K562 (cell line): ENCODE measurements at places on chromosomes 12 and 14. TPM values are rescaled to one million over a fixed set of nuclear protein-coding genes. Genes with fewer than 3 reads are reported as not detected.
A peak's percentile ranks its signal among the peaks of the same experiment; 100 is the strongest.

- peak; percentile 26 for DNase-seq
Observed at GRCh38 chr14:103679351-103679750, 35.9 kb downstream of the XRCC3 start.

GRCh38 chr14:33699300-33699983 is 251.4 kb downstream of the EGLN3 start:
- DNase-seq, result no peak

GRCh38 chr12:13905794-13906193 is 75.6 kb downstream of the GRIN2B start:
- no peak for DNase-seq

Gene OR11H7
- total RNA-seq, result not detected in 2 replicates

Gene PLEKHD1
- total RNA-seq, result not detected in 2 replicates

Gene LMNTD1
- total RNA-seq, result not detected in 2 replicates

GRCh38 chr12:120234643-120235368 is 30.7 kb downstream of the PXN start:
- DNase-seq, result peak; percentile 76

Gene GPR84
- total RNA-seq, result not detected in 2 replicates

GRCh38 chr14:85038526-85039352 is 491.2 kb upstream of the FLRT2 start:
- DNase-seq, result no peak

Gene NKX2-1
- 0.11 TPM in 1 of 2 replicates, not detected in the other for total RNA-seq

DNA sequence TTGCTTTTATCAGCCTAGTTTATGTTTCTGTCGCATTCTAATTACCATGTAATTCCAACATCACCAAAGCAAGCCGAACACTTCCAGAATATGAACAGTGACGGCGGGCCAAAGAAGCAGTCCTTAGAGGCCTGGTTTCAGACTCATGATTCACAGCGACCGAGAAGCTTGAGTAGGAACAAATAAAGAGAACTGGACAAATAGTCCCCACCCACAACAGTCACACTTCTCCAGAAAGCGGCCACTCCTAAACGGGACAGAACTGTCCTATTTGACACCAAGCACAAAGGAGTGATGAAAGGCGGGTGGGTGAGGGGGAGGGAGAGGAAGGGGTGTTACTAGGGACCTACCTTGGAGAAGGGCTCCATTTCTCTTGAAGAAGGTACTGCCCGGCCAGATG is 136.4 kb downstream of the FOXN3 start:
- DNase-seq, result no peak

GRCh38 chr14:101494826-101495225 is 66.5 kb upstream of the DIO3 start:
- no peak for DNase-seq

- DNase-seq, result no peak
Observed at GRCh38 chr14:53542732-53543131, 389.6 kb upstream of the DDHD1 start.

Gene APOF
- total RNA-seq, result 0.09 TPM in 1 of 2 replicates, not detected in the other

Gene OSGEP
- total RNA-seq, result 31.4 and 39.1 TPM in 2 replicates

DNA sequence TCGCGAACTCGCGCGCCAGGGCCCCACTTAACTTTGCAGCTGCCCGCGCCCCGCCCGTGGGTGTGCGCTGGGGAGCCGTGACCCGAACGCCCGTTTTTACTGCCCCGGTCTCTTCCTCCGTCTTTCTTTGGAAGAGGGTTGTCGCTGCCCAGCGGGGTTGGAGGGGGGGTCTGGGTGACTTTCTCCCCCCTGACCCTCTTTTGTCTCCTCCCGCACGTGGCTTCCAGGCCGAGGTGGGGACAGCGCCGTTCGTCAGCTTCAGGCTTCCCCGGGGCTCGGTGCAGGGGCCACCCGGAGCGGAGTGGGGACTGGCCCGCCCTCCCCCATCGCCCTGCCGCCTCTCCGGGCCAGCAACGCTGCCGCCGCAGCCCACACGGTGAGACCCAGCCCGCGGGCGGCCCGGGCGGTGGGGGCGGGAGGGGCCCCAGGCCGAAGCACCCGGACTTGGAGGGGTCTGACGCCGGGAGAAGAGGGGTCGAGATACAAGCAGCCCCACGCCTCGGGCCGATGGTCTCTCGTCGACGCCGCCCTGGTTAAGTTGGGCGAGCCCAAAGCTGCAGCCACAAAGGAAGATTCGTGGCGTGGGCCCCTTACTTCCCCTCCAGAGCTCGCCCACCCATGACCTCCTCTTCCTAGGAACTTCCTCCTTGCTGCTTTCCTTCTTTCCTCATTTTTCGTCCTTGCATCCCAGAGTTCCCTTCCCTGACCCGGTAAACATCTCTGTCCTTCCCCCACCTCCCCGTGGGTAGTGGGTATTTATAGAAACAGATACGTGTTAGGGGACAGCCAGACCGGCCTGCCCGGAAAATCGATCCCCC is 1.2 kb downstream of the DYRK2 start:
- peak; percentile 49 for DNase-seq

Gene CLEC9A
- not detected in 2 replicates for total RNA-seq

- no peak for DNase-seq
Observed at GRCh38 chr12:97940629-97941028, 478.0 kb downstream of the RMST start.

- no peak for DNase-seq
Observed at GRCh38 chr12:51403681-51404136, 12.5 kb upstream of the GALNT6 start.

DNA sequence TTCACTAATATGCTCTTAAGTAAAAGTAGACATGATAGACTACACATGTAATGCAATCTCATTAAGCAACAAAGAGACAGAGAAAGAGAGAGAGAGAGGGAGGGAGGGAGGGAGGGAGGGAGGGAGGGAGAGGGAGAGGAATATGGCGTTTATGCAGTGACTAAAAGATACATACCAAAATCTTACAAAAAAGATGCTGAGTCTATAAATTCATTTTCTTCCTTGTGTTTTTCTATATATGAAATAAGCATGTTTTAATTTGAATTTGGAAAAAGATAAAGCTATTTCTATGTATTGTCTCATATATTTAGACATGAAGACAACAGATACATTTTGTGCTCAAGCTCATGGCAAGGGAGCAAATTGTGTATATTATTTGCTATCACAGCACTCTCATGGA is 44.1 kb downstream of the LRFN5 start:
- DNase-seq, result no peak

- no peak for DNase-seq
Observed at GRCh38 chr14:65074449-65075150, 27.7 kb downstream of the MAX start.

Gene VAMP1
- 4.2 and 5.3 TPM in 2 replicates for total RNA-seq

DNA sequence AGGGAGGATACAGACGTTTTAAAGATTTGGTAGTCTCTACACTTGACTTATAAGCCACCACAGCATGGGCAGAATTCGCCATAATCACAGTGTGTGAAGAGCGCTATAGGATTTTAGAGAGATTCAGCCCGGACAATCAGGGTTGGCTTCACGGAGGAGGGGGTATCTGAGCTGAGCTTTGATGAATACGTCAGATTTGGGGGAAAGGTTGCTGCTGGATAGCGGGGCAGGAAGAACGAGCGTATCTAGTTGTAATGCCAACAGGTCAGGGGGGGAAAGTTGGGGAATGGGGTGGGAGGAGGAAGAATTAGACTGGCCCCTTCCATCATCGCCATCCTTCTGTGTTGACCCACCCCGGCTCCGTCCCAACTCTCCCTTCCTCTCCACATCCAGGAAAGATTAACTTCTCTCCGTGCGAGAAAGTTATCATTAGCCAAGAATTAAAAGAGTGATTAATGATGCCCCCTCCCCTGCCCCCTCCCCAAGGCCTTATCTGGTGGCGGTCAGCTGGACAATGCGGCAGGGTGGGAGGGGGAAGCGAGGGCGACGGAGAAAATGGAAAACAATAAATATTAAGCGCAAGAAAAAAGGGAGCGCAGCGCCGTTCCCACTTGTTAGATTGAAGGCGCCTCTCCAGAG is 13.5 kb upstream of the GPATCH2L start:
- peak; percentile 15 for DNase-seq

DNA sequence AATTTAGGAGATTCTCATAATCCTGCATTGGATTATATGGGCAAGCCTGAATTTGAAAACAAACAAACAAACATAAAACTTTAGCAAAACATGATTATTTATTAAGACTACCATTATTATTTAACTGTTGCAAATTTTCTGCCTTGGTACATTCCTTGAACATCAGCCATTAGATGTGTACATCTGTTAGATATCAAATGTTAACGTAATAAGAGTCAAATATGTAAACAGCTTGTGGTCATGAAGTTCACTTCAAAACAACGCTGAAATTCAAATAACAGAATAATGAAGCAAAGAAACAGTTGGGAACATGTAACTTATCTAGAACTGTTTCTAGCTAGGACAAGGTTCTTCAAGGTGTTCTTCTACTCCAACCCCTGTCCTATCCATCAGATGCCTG is 14.3 kb upstream of the TMX1 start:
- no peak for DNase-seq

DNA sequence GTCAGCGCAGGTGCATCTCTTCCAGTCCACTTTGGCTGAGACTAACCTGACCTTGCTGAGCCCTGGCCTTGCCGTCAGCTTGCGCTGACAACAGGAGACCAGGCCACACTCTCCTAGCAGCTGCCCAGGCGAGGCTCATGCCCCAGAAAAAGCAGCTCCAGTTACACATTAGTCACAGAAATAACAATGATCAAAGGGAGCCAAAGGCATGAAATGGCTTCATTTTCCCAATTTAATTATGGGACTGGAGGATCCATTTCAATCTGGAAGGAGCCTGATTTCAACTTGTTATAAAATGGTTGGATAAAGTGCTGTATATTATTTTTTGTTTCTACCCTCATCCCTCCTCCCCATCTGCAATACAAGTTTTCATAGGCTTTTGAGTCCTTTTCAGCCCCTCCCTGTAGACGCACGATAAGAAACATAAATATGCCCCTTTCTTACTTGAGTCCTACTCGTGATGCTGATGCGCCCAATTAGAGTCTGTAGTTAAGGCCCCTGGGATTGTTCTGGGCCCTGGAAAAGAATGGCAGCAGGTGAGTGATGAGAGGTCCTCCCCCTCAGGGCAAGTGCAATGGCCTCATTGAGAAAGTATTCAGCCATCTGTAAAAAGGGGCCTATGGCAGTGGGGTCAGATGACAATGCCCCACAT is 376.0 kb downstream of the C12orf75 start:
- DNase-seq, result no peak

GRCh38 chr14:38404100-38404541 is 148.2 kb upstream of the CLEC14A start:
- DNase-seq, result no peak
